ENCODE measurements at places on chromosomes 6 and 20.

DNA sequence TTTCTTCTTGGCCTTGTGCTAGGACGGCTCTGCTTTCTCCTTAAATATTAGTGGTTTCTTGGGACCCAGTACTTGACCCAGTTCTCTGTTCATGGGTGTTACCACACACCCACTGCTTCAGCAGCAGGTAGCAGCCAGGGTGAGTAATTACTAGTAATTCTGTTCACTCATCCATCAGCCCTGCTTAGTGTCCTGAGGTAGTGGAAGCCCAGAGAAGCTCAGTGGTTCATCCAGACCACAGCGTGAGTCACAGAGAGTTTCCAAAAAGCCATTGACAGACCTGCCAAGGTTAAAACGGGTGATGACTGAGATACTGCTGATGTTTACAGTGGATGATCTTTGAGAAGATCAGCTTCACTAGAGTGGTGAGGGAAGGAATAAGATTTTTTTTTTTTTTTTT, 51.7 kb upstream of the HINT3 start:
- peak; percentile 68 for DNase-seq

DNA sequence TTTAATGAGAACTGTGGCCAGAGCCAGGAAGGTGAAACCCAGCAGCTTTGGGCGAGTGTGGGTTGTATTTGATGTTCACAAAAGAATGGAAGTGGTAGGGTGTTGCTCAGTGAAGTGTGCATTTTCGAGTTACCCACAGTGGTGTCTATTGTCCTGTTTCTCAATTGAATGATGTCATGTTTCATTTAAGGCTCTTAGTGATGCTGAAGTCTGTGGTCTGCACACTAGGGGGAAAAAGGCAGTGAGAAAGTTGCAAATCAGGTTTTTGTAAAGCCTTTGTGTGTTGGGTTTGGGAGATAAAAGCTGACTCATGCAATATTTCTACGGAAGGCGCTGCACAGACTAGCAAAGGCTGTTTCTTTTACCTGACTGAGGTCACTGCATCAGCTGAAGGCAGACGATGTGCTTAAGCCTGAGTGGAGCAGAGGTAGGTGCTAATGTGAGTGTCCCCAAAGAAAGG, 121.1 kb downstream of the PLEKHG1 start:
- peak; percentile 30 for DNase-seq

DNA sequence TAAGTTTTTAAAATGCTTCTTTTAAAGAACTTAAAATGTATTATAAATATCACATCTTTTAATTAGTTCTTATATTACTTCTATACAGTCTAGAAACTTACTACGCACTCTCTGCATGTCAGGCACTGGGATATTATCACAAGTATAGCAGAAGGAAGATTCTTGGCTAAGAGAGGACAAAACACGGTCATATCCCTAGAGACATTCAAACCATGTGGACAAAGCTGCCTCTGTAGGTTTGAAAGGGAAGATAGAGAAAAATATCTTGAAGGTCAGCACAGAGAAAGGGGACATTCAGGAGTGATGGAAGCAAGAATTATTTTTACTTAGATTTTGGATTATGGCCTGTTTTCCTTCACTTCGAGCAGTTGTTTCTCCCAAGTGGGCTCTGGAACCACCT, 64.1 kb downstream of the LRRC1 start:
- DNase-seq, result no peak

DNA sequence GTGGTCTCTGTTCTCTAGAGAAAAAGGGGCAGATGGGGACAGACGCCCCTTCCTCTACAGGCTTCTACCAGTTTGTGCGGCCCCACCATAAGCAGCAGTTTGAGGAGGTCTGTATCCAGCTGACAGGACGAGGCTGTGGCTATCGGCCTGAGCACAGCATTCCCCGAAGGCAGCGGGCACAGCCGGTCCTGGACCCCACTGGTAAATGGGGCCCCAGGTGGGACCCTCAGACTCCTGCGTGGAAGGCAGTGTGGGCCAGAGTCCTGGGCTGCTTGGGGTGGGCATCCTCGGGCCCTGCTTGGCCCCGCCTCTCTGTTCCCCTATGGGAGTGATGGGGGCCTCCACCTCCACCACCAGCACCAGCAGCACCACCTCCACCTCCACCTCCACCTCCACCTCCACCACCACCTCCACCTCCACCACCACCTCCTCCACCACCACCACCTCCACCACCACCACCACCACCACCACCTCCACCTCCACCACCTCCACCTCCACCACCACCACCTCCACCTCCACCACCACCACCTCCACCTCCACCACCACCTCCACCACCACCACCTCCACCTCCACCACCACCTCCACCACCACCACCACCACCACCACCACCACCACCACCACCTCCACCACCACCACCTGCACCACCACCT, 3.2 kb upstream of the TNFRSF6B start:
- no peak for DNase-seq

DNA sequence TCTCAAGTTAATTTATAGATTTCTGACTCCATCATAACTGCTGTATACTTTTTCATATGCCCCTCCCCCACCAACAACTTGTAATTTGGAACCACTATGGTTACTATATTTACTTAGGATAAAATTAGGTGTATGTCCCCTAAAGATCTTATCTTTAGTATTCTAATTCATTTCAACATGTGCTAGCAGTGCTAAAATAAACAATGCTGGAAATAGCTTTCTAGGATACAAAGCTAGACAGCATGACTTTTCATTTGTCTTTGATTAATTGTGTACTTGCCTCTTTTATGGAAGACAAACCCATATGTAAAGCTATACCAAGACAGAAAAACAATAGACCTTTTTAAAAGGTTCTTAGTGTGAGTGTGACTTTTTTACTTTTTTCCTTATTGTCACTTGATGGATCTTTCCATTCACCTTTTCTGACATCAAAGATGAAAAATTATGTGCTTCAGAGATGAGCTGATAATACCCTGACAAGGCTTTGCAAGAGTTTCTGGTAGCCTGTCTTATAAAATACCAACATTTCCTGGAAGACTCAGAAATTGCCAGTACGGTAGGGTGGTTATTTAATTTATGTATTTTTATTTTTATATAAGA, 31.2 kb upstream of the POPDC3 start:
- no peak for DNase-seq

Data from NK-92 treated with Interleukin-12 subunit alpha and Interleukin-12 subunit beta, amount 100 ng/mL, for 24 hours (cell line).